ENCODE measurements at places on chromosomes 7 and 10.

DNA sequence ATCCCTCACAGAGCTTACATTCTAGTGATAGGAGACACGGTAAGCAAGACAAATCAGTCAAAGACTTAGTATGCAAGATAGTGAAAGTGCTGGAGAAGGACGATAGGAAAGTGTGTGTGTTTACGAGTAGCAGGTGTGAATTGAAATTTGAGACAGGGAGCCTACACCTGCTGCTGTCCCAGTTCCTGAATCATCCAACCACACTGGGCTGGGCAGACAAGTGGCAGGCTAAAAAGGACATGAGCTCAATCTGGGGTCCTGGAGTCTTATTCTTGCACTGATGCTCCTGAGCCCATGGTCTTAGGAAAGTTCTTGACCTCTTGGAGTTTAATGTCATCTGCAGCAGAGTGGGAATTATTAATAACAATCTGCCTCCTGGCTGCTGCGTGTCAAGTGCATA, 16.2 kb downstream of the RBP3 start:
- DNase-seq: no peak

DNA sequence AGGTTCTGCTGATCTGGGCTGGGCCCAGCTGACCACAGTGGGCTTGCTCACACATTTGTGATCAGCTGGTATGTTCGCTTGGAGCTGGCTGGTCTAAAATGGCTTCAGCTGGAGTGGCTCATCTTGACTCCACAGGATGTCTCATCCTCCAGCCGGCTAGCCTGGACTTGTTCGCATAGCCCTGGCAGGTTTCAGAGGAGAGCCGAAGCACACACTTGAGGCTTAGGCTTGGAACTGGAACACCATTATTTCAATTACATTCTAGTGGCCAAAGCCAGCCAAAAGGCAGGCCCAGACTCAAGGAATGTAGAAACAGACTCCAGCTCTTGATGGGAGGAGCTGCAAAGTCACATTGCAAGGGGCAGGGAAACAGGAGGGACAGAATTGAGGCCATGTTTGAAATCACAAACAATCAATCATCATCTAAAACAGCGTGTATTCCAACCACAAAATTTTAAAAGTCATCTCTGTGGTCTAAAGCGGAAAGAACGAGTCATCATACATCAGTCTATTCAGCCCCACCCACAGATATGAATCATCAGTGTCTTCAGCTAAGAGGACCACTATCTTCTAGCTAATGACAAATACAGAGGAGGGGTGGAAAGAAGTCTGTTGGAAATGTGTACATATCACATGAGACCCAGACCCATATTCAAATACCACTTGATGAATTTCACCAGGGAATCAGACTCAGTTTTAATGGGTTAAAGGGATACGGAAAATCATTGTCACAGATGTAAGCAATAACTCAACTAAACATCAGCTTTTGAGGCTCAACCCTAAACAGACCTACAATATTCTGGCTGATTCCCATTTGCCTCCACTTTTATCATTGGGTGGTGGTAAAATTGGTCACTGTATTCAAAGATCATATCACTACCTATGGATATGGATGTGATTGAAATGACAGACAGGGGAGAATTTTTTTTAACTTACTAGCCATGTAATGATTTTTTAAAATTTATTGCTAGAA, 139.0 kb upstream of the MKLN1 start:
- no peak for DNase-seq

DNA sequence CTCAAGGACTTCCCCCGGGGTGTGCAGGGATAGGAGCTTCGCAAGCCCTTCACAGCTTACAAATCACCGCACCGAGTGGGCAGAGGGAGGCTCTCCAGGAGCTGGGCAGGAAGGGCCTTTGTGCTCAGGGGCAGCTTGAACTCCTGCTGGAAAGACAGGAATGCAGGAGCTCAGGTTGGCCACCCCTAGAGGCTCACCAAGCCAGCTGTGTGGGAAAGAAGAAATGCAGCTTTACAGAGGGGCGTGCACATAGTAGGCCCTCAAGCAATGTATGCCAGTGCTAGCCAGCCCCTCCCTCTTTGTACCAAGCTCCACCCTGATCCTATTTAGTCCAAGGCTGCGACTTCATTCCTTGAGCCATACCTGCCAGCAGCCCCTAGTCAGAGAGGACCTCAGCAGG, 26.1 kb downstream of the STRA8 start:
- DNase-seq: no peak

DNA sequence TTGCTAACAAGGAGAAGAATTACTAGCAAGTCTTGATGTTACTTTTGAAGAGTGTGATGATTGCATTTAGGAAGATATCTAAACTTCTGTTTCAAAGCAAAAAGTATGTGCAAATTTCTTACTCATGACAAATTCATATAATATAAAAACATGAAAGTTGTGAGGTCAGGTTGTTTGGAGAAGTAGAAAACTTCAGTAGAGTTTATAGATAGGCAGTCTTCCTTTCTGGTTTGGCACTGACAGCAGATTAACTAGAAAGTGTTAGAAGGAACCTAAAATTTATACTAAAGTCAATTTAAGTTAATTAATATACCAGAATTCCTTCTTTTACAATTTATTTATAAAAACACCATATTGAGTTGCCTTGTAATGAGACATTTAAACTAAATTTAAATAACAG, 16.9 kb downstream of the PTEN start:
- no peak for DNase-seq

DNA sequence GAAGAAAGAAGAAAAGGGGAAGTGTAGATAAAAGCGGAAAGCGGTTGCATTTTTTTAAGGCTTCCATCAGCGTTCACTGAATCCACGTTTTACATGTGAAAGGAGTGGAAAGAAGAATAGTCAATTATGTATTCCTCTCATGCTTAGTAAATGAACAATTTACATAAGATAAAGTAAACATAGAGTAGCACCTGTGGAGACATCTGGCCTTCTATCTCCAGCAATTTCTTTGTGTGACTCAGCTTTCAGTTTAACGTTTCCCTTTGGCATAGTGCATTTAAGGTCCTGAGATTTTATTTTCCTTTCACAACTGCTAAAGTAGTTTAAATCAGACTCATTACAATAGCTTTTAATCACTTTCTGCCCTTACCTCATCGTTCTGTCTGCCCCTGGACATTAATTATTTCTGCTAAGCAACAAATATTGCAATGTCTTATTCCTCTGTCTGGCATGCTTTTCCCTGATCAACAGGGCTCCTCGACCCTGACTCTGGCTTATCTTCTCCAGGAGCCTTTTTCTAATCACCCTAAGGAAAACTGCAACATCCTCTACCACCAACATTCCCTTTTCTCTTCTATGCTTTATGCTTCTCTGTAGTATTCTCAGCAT, 383.5 kb upstream of the VWC2 start:
- DNase-seq: peak; percentile 24

- DNase-seq: no peak
Measured at GRCh38 chr7:20795881-20796280, 9.2 kb upstream of the SP8 start.

- peak; percentile 78 for DNase-seq
Measured at GRCh38 chr7:26078437-26079336, 73.3 kb upstream of the NFE2L3 start.

GRCh38 chr7:101537935-101538595, 91.0 kb downstream of the MYL10 start:
- DNase-seq: no peak

- DNase-seq: no peak
Measured at GRCh38 chr7:22572292-22572691, 72.3 kb upstream of the STEAP1B start.

DNA sequence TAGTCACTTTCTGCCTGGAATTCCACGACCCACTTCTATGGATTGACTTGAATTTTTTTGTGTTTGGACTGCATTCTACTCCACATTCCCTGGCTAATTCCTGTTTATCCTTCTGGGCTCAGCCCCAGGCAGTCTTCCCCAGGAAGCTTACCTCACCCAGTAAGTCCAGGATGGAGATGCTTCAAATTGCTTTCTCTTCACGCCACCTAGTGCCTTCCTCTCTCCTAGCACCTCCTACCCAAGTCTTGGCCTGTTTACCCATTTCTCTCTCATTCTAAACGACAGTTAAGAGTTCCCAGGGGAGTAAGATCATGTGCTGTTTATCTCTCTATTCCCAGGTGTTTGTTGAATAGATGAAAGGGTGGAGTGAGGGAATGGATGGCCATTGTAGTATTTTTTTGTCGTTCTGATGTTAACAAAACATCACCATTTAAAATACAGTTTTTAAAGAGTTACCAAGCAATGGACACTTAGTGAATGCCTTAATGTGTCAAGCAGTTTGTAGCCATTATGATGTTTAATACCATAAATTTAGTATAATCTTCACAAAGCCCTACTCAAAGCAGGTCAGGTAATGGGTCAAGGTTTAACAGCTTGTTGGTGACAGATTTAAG, 45.5 kb upstream of the TARP start:
- peak; percentile 49 for DNase-seq

- DNase-seq: no peak
Measured at GRCh38 chr7:15669443-15670090, 16.9 kb downstream of the MEOX2 start.

DNA sequence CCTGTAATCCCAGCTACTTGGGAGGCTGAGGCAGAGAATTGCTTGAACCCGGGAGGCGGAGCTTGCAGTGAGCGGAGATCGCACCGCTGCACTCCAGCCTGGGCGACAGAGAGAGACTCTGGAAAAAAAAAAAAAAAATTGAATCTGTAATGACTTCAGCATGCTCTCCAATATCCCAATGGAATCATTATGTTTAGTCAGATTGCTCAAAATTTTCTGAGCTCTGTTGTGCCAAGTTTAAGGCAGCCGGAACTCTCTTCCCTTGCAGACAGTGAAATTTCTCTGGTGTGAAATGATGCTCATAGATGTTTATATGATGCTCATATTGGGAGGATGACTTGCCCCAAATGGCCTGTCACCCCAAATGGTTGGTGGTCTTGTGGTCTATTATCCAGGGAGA, 180.9 kb downstream of the CTTNBP2 start:
- no peak for DNase-seq

GRCh38 chr7:91846436-91846835, 34.1 kb downstream of the MTERF1 start:
- DNase-seq: no peak

DNA sequence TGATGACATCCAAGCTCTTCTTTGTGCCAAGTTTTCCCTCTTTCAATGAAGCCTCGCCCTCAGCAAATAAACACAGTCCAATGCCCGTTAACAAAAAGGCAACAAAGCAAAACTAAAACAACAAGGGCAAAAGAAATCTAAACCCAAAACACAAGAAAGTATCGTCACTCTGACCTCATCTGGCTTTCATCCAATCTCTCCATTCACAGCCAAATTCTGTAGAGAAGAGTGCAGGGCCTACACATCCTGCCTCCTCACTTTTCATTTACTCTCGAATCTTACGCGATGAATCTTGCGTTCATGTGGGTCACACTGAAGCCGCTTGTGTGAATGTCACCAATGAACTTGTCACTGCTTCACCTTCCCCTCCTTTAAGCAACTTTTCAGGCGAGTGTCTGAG, 15.9 kb upstream of the AKR1E2 start:
- no peak for DNase-seq

DNA sequence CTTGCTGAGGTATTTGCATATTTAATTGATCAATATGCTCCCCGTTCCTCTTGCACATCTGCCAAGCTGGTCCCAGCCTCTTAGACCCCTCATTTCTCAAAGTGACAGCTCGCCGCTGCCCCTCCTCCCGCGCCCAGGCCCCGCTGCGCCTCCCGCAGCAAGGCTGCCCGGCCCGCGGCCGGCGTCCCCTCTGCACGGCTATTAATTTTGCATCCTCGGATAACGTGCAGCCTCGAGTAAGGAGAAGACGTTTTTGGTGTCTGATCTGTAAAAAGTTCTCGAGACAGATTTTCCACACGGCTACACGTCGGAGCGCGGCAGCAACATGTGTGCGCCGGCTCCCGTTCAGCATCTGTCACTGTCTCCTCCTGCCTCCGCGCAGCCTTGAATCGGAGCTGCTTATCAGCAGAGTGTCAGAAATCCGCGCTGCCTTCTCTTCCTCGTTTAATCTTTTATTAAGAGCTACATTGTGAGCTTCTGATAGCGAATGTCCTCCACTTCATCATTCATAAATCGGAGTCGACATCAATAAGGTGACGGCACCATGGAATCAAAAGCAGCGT, 65.3 kb downstream of the EBF3 start:
- no peak for DNase-seq

DNA sequence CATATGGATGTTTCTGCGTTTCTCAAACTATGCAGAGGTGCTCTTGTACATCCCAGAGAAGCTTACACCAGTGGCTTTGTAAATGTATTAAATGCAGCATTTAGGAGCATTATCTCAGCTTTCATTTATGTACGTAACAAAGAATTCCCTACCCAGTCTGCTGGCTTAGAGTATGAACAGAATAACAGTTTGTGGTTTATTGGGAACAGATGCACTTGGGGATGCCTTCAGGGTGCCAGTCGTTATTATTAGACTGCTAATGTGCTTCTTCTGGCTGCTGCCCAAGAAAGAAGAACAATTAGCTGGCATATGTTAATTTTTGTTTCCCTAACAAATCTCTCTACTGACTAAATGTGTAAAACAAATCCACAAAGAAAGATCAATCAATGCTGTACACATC, 241.9 kb downstream of the FOXP2 start:
- DNase-seq: peak; percentile 71

GRCh38 chr7:108211382-108212201, 81.4 kb upstream of the LAMB4 start:
- no peak for DNase-seq

- no peak for DNase-seq
Measured at GRCh38 chr10:8691498-8692017, 637.1 kb downstream of the GATA3 start.

- no peak for DNase-seq
Measured at GRCh38 chr10:88523739-88524400, 59.2 kb downstream of the RNLS start.

DNA sequence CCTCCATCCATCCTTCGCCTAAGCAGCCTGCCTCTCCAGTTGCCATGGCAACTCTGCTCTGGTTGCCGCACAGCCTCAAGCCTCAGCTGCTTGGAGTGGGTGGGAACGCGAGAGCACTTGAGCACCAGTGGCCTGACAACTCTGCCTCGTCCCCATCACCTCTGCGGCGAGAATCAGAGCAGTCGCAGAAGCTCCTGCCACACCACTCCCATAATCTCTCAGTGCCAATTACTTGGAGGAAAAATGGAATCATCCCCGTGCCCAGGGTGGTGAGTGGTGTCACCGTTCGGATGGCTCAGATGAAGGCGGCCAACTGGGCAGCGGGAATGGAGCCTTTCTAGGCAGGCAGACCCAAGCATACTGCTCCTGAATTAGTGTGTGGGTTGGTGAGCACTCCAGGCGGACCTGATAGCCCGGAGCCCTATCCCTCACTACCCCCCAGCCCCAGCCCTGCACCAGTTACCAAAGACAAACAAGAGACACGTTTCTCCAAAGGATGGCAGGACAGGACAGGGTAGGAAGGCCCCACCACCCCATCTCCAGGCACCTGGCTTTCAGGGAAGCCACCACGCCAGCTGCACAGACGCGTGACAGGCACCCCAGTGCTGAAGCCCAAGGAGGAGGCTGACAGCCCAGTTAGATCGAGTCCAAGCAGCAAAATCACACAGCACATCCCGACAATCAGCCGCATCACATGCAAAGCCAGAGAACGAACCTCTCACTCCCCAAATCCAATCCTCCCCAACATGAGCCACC, 335.4 kb downstream of the PTPRN2 start:
- no peak for DNase-seq

- DNase-seq: no peak
Measured at GRCh38 chr10:100724531-100725027, 20.8 kb upstream of the PAX2 start.

- no peak for DNase-seq
Measured at GRCh38 chr7:42924223-42924838, 7.6 kb downstream of the PSMA2 start.

GRCh38 chr10:29585488-29585976, 49.2 kb downstream of the SVIL start:
- no peak for DNase-seq

GRCh38 chr10:101244321-101245050, 15.2 kb upstream of the LBX1 start:
- no peak for DNase-seq

- DNase-seq: no peak
Measured at GRCh38 chr7:130274983-130275591, 8.4 kb downstream of the CPA2 start.
